ENCODE measurements at places on chromosomes 4 and X.

- DNase-seq, result no peak
These were observed 380.7 kb downstream of the ADGRL3 start for GRCh38 chr4:61580721-61581377.

DNA sequence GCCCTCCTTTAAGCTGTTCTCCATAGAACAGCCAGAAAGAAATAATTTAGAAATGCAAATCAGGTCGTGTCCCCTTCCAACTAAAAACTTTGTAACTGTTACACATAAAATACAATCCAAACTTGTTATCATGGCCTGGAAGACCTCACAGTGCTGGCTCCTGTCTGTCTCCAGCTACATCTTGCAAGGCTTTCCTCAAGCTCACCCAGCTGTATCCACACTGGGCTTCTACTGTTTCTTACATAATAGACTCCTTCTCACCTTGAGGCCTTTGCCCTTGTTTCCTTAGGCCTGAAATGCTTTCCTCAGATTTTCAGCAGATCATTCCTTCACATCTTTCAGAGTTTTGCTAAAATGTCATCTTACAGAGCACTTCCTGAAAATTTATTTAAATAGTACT is 33.5 kb upstream of the USP53 start:
- DNase-seq, result no peak

- no peak for DNase-seq
These were observed 930 bp downstream of the ZNF718 start for GRCh38 chr4:125091-125771.

- DNase-seq, result no peak
These were observed 27.5 kb downstream of the RUFY3 start for GRCh38 chr4:70749313-70749712.

DNA sequence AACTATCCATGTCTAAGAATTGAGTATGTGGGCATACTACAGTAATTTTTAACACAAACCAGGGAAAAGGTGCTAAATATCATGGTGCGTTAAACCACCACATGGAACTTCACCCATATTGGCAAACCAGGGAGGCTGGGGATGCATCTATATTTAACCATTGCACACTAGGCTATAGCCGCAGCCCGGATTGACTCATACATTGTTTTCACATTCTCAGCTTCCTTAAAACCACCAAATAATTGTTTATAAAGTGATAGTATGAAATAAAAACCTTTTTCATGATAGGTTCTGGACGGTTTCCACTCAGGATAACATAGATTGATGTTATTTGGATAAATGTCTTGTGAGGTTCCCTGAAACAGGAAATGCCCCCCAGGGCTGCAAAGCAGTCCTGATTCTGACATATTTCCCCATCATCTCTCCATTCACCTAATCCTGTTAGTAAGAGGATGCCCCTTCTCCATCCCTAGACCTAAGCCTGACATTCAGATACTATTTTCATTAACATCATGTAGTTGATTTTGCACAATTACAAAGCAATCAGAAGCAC is 7.9 kb downstream of the COL25A1 start:
- no peak for DNase-seq

DNA sequence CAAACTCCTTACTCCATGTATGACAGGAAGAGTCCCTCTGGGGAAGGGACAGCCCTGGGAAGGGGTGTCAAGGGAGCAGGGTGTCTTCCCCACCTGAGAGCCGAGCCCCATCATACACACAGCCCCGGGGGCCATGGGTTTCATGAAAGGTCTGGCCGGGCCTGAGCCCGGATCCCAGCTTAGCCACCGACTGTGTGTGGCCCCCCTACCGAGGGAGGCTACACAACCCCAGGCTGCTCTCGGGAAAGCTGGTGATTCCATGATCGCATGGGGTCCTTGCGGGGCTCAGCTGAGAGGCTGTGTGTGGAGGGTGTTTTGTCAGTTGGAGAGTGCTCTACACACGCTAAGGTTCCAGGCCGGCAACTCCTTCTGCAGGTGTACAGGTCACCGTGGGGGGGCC is 55.6 kb downstream of the SORCS2 start:
- no peak for DNase-seq

DNA sequence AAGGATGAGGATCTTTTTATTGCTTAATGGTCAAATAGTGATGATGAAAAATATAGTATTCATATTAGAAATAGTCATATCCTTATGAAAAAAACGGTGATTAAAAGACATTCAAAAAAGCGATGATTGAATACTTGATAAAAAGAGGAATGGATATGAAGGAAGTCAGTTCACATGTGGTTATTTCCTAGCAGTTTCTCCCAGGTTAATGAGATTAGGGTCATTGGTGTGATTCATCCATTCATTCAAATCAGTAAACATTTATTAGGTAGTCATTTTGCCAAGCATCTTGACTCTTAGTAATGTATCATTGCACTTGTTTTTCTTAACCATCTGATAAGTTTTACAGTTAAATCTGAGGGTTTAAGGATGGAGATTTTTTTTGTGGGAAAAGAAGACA is 294.1 kb downstream of the ARHGAP24 start:
- no peak for DNase-seq

- no peak for DNase-seq
These were observed at the start of gene MAGEB2 for GRCh38 chrX:30215357-30215843. MAGEB2 (plus strand) TSS chrX:30215563; CDS start chrX:30218581, 3,018 bp downstream.

DNA sequence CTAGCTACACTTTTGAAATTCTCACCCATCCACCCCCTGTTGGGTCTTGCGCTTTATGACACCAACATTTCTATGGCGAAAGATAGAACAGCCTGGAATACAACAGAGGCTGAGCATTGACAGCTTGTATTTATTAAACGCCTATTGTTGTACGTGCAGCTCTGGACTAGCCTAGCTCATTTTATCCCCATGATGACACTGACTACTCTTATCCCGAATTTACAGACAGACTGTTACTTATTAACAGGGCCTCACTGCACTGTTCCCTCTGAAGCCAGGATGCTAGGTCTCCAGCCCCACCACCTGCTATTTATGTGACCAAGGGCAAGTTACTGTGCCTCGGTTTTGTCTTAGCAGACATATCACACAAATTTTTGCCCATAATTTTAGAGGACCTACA is 1.0 kb upstream of the RFC1 start:
- no peak for DNase-seq

DNA sequence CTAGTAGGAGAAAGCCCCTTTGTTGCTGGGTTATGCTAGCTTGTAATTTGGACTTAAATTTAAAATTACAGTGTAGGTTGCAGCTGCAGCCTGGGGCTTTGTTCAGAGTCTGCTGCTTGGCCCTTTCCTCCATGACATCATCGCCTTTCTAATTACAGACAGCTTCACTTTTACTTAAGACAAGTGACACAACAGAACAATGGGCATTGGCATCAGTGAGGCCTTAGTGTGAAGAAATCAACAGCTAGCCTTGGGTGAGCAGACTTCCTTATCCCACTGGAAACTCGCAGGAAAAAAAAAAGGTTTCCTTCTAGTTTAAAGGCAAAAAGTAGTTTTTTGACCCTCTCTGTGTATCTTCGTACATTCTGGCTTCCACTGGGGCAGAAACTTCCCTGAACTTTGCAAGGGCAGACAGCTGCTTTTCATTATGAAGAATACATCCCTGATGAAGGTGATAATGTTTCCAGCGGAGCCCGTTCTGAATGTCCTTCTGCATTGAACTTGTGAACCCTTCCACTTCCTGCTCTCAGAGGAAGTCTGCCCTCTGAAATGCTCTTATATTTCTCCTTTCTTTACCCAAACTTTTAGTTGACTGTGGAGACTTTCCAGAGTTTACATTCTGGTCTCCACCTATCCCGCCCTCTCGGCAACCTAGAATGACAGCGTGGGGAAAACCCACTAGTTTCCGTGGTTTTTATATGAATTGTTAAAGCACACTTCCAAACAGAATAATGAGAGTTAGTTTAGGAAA is 123.2 kb upstream of the FAM9C start:
- peak; percentile 67 for DNase-seq

DNA sequence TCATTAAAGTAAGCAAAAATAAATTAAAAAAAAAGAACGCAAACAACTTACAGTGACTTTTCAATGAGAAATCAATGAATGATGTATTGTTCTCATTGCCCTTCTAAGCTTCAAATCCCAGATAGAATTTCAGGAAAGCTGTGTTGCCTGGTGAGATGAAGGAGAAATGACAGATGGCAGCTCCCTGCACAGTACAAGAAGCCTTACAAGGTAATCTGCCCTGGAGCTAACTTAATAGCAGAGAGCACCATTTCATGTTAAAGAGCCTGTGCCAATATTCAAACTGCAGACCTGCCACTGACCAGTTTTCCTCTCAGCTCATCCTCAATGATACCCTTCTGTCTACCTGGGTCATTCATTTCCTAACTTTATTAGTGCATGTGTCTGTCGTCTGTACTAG is 54.0 kb downstream of the GC start:
- DNase-seq, result no peak

GRCh38 chr4:163710158-163710557 is 215.7 kb downstream of the TMA16 start:
- no peak for DNase-seq

DNA sequence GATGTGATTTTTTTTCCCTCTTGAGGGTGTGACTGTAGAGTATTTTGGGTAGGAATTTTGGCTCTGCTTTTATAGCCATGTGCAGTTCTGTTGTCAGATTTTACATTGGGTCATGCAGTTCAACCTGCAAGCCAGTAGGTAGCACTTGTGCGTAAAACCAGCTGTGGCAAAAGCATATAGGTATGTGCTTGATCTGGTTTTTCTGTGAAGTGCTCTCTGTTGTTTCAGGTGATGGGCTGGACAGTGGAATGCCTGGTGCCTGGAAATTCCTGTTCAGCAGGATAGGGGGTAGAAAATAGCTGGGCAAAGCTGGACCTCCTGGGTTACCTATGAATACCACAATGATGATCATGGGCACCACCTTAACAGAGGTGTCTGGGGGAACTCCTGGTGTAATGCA is 584.2 kb upstream of the PCDH10 start:
- no peak for DNase-seq

DNA sequence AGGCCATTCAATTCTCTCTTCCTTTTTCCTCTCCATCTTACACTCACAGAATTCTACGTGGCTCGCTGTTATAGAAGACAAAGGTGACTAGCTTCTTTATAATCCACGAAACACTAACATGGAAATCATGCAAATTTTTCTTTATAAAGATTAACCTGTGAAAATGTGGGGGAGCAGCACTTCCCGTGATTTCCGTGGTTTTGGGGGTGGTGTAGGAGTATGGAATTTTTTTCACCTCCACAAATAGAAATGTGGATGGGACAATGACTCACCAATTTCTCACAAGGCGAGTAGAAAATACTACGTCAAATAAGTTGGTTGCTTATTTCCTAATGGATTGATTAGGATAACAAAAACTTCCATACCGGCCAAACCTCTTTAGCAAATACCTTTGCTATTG is 719.2 kb upstream of the TENM3 start:
- DNase-seq, result no peak

DNA sequence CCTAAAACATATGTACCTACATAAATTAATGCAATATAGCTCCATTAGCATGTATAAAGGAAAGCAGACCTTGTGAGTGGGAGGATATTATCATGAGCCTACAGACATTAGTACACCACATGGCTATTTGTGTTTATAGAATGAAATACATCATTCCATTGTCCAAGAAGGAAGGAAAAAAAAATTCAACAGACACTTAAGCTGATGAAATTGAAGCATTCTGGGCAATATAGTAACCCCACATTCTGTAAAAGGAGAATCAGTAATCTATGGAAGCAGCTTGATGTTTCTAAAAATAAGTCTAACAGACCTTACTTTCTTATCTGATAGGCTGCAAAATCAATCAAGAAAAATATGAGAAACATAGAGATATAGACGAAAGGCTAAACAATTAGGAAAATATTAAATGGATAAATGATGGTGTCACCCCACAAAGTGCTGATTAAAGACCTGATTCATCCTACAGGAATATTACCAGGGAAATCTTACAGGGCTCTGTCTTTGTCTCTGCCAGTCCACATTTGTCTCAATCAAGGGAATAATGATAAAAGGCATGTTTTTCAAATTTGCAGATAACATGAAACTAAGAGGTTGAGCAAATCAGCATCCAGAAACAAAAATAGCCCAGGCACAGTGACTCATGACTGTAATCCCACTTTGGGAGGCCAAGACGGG is 76.8 kb downstream of the COMMD8 start:
- no peak for DNase-seq

GRCh38 chr4:188971125-188971524 is 831.9 kb downstream of the TRIML1 start:
- DNase-seq, result no peak

DNA sequence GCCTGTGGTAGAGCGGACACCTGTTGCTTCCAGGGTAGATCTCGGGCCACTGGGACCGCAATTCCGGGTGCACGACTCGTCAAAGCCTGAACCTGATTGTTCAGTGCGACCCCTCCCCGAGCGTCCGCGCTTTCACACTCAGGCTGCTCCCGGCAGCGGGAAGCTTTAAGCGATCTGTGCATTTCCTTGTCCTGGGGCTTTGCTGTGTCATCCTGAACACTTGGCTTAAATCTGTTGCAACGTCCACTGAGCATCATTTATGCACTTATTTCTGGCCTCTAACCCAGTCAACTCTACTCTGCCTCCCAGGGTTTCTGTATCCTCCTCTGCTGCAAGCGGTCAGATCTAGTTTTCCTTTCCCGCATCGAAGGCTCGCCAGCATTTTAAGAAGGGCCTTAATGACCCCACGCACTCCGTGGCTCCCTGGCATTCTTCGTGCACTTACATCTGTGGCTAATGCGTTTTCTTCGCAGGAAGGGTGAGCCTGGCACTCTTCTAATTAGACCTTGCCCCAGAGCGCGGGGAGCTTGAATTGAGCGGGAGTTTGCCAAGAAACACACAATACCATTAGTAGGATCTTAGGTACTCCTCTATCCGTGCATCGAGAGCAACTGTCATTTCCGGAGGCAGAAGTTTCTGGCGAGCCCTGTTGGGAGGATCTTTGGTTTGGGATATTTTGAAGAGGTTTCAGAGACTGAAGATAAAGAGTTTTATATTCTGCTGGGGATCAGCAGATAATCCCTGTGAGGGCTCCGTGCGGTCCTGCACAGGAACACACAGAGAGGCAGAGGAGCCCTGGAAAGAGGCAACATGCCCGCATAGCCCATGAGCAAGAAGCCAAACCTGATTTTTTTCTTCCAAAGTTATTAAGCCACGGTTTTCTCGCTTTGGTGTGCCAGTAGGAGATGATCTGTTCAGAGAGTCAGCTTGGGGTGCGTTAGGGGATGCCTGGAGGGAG is 654 bp upstream of the DDIT4L start:
- no peak for DNase-seq

- DNase-seq, result no peak
These were observed 106.6 kb downstream of the SHROOM4 start for GRCh38 chrX:50707405-50707804.

GRCh38 chrX:154761977-154762536 is 607 bp upstream of the DKC1 start:
- DNase-seq, result no peak

DNA sequence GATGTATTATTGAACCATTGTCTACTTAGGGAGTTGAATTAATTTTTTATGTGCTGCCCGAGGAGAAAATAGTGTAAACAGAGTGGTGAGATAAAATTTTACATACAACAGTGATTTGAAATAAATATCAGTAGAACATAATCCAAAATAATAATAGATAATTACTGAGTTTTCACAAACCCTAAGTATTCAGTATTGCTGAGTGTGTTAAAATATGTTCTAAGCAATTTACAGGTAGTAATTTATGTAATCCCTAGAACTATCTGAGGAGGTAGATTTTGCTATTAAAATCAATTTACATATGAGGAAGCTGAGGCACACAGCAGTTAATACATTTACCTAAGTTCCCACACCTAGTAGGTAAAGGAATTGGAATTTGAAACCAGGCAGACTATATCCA is 134.7 kb upstream of the FAT1 start:
- no peak for DNase-seq

All from ascending aorta (tissue), 2 donors.